ENCODE measurements at places on chromosomes 7 and 10. TPM values are rescaled to one million over a fixed set of nuclear protein-coding genes. Genes with fewer than 3 reads are reported as not detected.

The ERVW-1 gene
- total RNA-seq = not detected

The FGL2 gene
- total RNA-seq = 6.4 TPM

The AQP1 gene
- total RNA-seq = 47.4 TPM

The SUPV3L1 gene
- 26.8 TPM for total RNA-seq

The CDK5 gene
- total RNA-seq = 11.3 TPM

The CFTR gene
- total RNA-seq = 127 TPM

The MYL7 gene
- total RNA-seq = not detected

All from colonic mucosa (tissue), 4 donors.